ENCODE measurements at places on chromosomes 3 and 15.

DNA sequence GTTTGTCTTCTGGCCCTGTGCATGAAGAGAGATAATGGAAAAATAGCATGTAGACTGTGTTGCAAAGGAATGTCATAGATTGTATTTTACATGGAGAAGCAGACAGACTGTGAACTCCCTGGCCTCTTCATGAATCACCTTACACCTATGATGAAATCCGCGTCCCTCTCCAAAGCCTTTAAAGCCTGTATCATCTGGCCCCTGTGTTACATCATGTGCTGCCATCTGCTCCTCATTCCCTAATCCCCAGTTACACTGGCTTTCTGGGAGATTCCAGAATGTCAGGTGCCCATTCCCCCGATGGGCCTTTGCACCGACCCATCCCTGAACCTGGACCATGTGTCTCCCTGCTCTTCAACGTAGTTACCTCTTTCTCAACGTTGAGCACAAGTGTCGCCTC is 190.8 kb downstream of the ADAMTSL3 start:
- no peak for DNase-seq

GRCh38 chr3:188701485-188701969 is 470.2 kb upstream of the TPRG1 start:
- no peak for DNase-seq

DNA sequence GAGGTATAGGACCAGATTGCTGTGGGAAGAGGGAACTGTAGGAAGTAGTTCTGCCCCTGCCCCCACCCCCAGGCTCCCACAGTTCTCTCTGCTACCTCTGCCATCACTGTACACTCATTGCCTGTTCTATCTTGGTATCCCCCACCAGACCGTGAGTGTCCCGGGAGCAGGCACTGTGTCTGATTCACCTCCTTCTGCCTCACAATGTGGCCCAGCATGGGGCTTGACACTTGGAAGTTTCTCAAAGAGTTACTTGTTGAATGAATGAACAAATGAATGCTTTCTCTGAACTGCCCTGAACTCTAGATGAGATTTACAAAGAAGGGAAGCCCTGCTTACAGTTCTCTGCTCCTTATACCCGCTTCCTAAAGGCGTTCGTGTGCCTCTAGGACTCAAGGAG is 27.1 kb upstream of the PIK3CB start:
- DNase-seq, result peak; percentile 67

DNA sequence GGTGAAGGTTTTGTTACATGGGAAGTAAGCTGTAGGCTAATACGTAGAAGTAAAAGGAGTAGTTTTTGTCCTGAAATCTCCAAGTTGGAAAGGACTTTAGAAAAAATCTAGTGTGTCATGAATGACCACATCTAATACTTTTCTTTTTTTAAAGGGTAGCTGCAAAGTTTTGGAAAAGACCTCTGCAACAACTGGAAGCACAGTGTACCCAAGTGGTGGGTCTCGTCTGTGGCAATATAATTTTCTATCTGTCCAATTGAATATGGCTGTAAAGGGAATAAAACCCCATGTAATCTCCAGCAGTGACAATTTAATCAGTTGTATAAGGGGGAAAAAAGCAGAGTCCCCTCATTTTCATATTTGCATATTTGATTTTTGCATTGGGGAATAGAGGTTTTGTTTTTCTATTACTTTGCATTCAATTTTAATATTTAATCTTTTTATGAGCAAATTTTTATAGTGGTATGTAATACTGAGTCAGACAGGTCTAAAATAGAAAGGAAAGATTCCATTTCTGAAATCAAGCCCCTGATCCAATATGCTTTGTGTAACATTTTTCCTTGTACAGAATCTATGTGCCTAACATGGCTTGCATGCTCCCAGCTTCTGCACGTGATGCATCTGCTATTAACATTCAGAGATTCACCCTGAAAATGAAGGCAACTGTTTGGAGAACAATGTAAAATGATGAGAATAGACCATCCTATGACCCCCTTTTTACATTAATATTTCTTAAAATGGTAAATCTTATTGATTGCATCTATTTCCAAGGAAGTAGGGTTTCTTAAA is 531.4 kb downstream of the ZIC1 start:
- DNase-seq, result no peak

DNA sequence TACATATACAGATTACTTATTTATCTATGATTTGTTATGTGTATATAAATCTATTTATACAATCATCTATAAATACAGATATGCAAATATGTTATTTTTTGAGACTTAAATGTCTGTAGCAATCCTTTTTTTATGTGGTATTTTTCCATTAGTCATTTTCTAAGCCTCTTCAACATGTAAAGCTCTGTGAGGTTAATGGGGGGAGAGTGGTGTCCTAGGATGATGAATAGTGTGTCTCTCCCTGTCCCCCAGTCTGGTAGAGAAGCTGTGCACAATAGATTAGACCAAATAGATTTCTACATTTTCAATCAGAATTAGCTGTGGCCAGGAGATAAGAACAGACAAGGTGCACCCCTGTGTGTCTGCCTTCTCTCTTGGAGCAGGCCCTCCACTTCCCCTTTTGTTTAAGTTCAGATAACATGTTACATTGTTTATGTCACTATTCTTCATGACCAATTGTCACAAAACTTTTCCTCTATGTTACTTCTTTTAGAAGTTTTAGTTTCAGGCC is 453.9 kb downstream of the LPP start:
- DNase-seq, result no peak

GRCh38 chr15:67911727-67912126 is 71.9 kb upstream of the RNU6-1 start:
- no peak for DNase-seq

DNA sequence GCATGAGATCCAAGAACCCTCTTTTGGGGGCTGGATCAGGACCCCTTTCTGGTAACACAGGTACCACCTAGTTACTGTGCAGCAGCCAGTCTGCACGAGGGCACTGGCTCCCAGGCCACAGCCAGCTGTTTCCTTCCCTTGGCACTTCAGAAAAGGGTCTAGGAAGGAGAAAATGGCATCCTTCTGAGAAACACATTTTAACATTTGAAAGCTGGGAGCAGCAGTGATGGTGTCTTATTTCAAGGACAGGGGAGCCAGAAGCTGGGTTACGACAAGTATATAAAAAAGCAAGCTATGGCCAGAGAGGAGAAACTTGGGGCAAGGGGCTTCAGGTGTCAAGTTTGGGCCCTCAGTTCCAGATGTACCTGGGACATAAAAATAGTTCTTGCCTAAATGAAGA is 282.8 kb downstream of the CTNNB1 start:
- no peak for DNase-seq

DNA sequence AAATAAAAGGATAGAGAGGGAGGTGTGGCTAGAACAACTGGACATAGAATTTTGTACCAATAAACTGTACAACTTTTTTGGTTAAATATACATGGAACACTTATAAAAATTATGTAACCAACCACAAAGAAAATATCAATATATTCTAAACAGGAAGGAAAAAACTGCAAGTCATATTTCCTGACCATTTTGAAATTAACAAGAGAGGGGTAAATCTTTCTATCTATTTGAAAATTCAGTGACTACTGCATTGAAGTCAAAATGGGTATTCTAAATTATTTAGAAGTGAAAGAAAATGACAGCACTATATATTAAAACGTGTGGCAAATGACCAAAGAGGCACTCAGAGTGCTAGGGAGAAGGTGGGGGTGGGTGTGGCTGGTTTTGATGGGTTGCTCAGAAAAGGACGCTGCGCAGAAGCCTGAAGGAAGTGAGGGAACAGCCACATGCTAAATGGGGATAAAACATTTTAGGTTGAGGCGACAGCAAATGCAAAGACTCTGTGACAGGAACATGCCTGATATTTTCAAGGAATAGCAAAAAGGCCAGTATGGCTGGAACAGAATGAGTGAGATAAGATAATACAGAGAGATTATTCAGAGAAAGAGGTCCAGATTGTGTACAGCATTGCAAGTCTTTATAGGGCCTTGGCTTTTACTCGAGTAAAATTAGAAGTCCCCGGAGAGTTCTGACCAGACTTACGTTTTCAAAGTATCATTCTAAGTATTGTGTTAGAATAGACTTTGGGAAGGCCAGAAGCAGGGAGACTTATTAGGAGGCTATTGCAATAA is 41.1 kb downstream of the ERICH6 start:
- no peak for DNase-seq

DNA sequence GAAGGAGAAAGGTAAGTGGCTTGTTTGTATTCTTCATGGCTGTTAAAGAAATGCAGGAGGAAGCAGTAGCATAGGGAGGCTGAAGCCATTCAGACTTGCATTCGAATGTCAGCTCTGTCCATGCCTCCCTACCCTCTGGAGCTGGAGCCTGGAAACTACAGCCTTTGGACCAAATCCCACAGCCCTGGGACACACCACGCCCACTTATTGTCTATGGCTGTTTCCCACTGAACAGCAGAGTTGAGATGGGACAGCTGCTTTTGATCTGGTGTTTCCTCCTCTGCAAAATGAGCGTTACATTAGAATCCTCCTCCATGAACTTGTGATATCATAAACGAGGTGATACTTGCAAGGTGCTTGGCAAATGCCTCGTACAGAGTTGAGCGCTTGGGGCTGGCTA is 3.6 kb downstream of the FAM107A start:
- no peak for DNase-seq

GRCh38 chr3:193465992-193466608 is 87.5 kb upstream of the ATP13A5 start:
- no peak for DNase-seq

DNA sequence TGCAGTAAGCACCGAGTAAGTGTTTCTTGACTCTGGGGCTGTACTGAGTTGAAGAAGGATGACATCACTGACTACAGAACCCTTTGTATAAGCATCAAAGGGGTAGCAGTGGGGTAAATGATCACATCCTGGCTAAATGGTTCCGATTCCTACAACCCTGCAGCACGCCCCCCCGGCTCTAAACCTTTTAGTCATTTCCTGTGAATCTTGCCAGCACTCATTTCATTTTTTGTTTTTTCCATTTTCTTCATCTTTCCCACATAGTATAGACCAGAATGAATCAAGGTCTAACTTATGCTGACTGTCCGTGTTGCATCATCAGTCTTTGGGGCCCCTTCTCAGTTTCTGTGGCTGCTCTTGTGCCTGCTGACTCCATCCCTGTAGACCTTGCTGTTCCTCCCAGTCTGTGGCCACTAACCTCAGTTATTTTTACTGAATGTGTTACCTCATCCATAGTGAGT is 383.1 kb upstream of the TPRG1 start:
- peak; percentile 66 for DNase-seq

GRCh38 chr3:46972396-46972795 is 4.1 kb downstream of the CCDC12 start:
- DNase-seq, result no peak

- no peak for DNase-seq
Measured at GRCh38 chr3:42631620-42632019, 21.9 kb upstream of the ZBTB47 start.

GRCh38 chr3:11375333-11376088 is 103.3 kb downstream of the ATG7 start:
- DNase-seq, result no peak

GRCh38 chr15:69288011-69288410 is 10.7 kb upstream of the PAQR5 start:
- no peak for DNase-seq

GRCh38 chr15:66702787-66703539 is 927 bp downstream of the SMAD6 start:
- DNase-seq, result no peak

GRCh38 chr3:128591738-128592426 is 58.7 kb downstream of the RPN1 start:
- no peak for DNase-seq

GRCh38 chr3:32968920-32969389 is 17.5 kb downstream of the CCR4 start:
- DNase-seq, result no peak

DNA sequence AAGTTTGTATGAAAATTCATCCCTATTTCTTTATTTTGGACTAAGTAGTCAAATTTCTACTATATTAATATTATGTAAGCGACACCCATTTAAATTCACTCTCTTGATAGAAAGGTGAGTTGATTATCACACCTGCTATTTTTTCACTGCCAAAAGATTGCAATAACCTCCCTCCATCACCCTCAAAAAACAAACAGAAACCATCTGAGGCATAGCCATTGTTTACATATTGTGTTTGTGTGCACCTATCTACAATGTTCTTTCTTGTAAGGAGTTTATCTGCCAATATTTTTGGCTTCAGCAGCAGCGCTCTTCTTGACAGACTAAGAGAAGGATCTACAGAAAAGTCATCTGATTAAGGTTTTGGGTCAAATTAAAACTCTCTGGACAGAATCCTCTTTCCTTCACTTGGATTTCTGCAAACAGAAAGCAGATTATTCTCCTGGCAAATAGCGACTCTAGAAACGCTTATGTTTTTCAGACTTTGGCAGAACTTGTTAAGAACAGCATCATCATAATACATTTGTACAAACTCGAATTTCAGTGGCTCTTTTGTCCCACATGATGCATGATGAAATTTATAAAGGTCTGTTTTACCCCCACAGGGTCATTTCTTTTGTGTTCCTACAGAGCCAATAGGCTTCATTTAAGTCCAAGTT is 48.6 kb downstream of the KCNMB2 start:
- DNase-seq, result no peak

- DNase-seq, result no peak
Measured at GRCh38 chr15:69096626-69097025, 63.8 kb upstream of the GLCE start.

GRCh38 chr3:72182206-72182605 is 397.3 kb upstream of the PROK2 start:
- DNase-seq, result no peak

GRCh38 chr3:117699058-117699457 is 989.5 kb downstream of the TUSC7 start:
- no peak for DNase-seq

DNA sequence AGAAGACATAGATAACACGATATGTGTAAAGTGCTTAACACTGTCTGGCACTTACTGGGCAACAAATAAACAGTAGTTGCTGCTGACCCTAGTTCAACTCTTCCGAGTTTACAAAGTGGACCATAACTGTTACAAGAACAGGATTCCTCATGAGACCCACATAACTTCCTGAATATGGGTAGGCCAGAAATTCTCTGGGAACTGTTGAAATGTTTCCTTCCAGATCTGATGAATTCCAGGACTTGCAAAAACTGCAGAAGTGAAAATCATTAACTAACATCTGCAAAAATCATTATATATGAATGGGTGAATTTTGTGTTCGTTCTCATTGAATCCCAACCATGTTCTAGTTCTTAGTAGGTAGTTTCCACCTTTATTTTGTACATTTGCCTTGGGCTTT is 181.7 kb upstream of the MME start:
- DNase-seq, result no peak

DNA sequence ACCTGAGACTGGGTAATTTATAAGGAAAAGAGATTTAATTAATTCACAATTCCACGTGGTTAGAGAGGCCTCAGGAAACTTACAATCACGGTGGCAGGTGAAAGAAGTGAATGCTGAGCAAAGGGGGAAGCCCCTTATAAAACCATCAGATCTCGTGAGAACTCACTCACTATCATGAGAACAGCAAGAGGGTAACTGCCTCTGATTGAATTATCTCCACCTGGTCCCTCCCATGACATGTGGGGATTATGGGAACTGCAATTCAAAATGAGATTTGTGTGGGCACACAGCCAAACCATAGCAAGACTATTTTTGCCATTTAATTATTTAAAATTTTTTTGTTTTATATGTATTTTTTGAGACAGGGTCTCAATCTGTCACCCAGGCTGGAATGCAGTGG is 27.0 kb upstream of the KCTD6 start:
- no peak for DNase-seq
